AG10803 (cell line): ENCODE measurements at places on chromosomes 13 and 19.

GRCh38 chr19:3868770-3869456 lies at the start of gene ZFR2:
ZFR2 (minus strand) TSS chr19:3869038; CDS start chr19:3869017, 21 bp downstream.
- DNase-seq, result no peak

DNA sequence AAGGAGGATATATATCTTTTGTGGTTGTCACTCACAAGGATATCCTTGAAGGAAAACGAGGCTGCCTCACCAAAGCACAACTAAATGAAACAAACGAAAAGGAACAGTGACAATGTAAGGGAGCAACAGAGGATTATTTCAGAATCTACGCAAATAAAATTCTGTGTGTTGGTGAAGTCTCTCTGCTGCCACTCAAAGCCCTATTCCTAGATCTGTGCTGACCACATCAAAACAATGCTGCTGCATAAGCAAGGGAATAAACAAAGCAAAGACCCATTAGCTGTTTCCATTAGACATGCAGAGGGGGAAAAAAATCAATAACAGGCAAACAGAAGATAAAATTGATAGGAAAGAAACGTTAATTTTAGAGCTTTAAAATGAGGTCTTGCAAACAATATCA lies 204.4 kb downstream of the MZT1 start:
- DNase-seq, result no peak

DNA sequence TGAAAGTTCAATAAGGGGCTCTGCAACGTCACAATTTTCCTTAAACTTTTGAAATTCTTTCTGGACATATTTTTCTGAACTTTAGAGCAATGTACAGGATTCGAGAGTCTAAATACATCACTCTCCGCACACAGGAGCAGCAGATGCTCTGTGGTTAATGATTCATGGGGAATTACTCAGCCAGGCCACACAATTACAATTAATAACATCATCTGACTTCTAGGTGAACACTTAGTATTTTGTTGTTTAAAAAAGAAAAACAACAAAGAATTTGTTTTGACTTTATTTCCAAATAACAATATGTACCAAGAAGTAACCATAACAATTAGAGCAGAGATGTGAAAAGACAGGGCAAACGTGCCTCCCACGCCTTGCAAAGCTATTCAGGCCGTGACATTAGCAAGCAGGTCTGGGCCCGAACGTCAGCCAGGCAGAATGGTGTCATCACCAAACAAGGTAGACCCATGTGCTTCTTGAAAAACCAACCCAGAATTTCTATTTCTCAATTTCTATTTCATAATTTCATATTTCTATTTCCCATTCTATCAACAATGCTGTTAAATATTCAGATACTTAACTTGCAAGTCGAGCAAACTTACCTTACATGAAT lies 236.3 kb downstream of the COL4A1 start:
- peak; percentile 74 for DNase-seq

DNA sequence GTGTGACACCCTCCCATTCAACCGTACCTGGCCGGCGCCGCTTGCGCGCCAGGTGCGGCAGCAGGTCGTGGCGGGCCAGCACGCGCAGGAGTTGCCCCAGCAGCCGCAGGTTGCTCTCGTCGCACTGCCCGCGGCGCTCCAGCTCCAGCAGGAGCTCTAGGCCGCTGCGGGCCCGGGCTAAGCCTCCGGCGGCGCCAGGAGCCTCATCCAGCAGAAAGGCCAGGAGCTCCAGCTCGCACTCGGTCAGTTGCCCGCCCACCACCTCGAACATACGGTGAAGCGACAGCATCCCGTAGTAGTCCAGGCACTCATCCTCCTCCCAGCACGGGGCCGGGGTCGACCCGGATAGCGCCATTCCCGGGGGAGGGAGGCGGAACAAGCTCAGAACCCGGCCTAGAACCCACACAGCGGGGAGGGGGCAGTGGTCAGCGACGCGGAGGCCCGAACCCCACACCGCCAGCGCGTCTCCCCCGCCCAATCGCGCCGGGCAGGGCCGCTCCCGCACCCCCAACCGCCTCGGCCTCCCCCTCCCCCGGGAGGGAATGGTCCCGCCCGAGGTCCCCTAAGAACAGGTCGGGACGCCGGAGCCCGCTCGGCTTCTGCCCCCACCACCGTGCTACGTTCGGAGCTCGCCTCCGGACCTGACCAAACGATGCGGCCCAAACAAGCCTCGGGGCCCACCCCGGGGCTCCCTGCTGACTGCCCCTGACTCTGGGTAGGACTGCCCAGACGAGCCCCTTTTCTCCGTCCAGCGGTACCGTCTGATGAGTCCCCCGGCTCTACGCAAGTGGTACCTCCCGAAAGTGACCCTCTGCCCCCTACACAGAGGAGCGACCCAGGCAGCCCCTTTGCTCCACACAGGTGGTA lies 591 bp downstream of the DEDD2 start:
- DNase-seq, result peak; percentile 24

- DNase-seq, result no peak
These were observed 872 bp downstream of the PSPN start for GRCh38 chr19:6374711-6375410.

GRCh38 chr13:89375839-89376238 lies 1704.7 kb downstream of the SLITRK5 start:
- DNase-seq, result peak; percentile 46

DNA sequence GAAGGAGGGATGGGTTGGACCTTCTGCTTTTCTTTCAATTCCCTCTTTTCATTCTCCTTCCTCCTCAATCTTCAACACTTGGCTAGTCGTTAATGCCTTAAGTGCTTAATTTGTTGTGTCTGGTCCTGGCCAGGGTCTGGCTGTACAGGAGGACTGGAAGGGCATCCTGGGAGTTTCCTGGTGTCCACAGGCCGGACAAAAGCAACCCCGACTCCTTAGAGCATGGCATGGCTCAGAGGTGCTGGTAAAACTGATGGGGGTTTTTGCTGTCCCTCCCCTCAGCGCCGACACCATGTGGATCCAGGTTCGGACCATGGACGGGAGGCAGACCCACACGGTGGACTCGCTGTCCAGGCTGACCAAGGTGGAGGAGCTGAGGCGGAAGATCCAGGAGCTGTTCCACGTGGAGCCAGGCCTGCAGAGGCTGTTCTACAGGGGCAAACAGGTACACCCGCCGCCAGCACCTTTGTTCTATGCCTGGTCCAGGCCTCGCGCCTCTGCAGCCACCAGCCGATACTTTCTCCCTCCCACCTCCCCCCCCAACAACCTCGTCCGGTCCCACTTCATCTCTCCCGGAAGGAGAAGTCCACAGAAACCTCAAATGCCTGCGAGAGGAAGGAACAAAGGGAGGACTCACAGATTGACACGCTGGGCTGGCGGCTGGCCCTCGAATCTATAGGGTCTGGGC lies 1.4 kb downstream of the UHRF1 start:
- peak; percentile 70 for DNase-seq

GRCh38 chr19:40053491-40053890 lies 2.5 kb downstream of the ZNF780B start:
- DNase-seq, result no peak

DNA sequence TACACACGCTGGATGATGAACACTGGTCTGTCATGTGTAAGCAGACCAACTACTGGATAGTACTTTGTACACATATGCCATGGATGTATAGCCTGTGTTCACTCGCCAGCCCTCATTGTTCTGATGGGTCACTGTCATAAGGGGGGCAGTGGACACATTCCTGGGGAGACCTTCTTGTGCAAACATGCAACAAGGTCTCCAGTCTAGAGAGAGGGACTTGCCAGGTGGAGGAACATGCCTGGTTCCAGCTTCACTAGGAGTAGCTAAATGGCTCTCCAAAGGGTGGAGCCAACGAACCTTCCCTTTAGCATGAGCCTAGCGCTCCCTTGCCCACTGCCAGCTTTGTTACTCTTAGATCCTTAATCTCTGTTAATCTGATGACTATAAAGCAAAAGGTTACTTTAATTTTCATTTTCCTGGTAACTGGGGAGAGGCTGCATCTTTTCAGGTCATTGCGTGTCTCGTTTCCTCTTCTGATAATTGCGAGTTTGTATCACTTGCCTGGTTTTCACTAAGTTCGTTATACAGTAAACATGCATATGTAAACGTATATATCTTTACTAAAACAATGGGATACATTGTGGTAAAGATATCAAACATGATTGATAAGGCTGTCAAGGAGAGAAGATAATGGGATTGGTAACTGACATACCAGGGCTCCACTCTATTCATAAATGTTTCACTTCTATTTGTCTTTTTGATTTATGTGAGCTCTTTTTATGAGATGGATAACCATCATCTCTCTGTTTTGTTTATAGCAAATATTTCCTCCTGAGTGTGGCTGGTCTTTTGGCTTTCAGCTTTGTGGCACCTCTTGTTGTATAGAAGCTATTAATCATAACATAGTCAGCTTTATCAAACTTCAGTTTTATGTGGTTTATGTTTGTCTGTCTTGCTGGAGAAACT lies 235.2 kb upstream of the SGCG start:
- DNase-seq, result no peak
